Stimulated activated CD8-positive, alpha-beta memory T cell treated with anti-CD3 and anti-CD28 coated beads, Interleukin-7, amount 100 ng/mL, for 1 hour (primary cell): ENCODE measurements at places on chromosomes 6 and 20.

DNA sequence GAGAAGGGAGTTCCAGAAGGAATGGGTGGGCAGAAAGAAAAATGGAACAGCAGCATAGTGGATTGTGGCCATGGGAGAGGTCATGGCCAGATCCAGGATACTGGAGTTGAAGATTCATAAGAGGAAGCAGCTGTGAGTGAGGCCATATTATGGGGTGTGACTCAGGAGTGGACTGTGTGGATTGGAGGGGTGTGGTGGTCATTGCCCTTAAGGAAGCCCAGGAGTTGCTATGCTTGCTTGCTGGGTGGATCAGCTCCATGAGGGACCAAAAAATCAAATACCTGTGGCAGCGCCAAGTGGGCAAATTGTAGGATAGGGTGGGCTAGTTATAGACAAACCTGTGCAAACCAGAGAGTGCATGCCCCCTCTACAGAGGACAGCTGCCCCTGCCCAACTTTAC, 18.3 kb downstream of the LRRC1 start:
- DNase-seq: no peak

- DNase-seq: no peak
Observed at GRCh38 chr20:58033026-58033536, 195.4 kb downstream of the ANKRD60 start.

- no peak for DNase-seq
Observed at GRCh38 chr6:106939848-106940247, 34.7 kb downstream of the CD24 start.

GRCh38 chr20:62953839-62954703, 1.6 kb downstream of the SLC17A9 start:
- DNase-seq: peak; percentile 41

DNA sequence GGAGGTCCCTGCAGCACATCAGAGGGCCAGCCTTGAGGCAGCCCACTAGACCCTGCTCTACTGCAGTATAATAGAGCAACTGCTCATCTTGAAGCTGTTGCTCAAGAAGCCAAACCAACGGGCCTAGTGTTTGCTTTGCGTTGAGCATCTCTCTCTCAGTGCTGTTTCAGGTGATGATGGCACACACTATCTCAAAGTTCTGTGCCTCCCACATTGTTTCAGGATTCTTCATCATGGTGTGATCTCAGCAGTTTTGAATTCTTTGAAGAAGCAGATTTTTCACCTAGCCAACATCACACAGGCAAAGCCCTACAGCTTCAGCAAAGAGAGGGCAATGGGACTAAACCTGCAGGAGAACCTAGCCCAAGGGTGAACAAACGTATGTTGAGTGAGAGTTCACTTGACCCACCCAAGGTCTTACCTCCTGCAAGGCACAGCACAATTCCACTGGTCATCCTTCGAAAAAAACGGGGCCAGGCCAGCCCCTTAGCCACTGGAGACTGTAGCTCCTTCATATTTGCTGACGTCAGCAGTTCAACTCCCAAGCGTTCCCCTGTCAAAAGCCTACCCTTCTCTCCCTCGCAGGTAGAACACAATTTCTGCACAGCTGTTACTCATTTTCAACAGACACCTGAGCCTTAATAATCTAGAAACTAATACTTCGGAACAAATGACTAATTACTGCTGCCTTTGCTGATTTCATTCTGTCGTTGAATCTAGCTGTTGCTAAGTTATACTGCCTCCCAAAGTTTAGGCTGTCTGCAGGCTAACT, 15.8 kb downstream of the MYB start:
- DNase-seq: no peak

DNA sequence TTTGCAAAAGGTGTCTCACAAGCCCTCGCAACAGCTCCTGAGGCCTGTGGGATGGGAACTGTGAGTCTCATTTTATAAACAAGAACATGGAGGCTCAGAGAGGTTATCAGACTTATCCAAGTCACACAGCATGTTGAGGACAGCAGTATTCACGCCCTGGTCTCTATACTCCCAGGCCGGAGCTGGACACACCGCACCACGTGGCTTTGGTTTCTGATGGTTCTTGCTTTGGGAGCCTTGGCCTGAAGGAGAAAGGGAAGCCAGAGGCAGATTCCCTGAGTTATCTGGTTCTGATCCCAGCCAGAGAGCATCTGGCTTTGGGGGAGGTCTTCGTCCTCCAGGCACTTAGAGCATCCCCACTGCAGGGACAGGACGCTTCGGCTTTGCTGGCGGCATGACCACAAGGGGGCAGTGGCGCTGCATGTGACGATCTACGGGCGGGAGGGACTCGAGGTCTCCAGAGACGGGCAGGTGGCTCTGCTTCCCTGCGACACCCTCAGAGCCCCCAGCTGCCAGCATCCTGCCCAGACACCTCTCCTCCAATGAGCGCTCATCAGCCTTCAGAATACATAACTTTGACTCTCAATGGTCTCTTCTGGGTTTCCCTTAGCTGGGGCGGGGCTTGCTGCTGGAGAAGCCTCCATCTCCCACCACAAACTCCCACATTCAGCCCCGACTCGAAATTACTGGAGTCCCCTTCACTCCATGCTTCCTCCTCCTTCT, 51.4 kb upstream of the SAYSD1 start:
- DNase-seq: peak; percentile 71

GRCh38 chr6:57432919-57433684, 115.7 kb downstream of the PRIM2 start:
- no peak for DNase-seq

GRCh38 chr20:6705926-6706548, 61.4 kb upstream of the BMP2 start:
- DNase-seq: no peak

DNA sequence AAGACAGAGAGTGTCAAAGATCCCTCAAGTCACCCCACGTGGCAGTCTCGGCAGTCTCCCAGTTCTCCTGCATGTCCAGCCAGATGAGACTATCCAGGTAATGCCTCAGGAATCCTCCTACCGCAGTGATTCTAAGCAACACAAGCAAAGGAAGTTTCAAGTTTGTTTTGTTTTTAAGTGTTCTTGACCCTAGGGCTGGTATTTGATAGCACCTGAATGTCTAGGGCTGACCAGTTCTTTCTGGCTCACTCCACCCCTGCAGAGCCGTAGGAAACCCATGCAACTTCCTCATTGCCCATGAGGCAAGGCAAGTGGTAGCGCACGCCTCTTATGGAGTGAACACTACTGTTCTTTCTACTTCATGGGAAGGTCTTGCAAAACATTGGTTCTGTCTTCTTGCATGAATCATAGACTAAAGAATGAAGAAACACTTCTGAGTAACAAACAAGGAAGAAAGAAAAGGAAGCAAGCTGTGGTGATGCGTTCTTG, 24.8 kb upstream of the FOXQ1 start:
- DNase-seq: no peak

GRCh38 chr6:132725947-132726607, 12.2 kb upstream of the VNN1 start:
- no peak for DNase-seq

DNA sequence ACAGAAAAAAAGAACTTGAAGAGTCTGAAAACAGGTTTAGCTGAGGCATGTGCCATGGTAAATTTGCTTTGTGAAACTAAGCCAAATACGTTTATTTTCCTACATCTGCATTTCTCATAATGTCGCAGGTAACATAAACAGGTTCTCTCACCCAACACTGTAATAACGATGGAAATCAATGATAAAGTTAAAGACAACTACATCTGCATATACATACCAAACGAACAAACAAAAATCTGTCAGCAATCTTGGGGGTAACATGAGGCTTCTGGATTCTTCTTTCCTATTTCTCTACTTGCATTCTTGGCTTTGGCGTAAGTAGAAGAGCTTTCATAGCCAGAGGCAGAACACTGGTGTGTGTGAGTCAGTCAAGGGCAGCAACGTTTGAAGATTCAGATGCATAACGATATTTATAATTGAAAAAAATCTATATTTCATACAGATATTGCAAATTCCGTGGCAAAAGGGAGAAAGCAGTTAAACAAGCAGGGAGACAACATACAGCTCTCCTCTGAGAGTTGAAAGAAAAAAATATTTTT, 195.1 kb downstream of the EDN1 start:
- no peak for DNase-seq

DNA sequence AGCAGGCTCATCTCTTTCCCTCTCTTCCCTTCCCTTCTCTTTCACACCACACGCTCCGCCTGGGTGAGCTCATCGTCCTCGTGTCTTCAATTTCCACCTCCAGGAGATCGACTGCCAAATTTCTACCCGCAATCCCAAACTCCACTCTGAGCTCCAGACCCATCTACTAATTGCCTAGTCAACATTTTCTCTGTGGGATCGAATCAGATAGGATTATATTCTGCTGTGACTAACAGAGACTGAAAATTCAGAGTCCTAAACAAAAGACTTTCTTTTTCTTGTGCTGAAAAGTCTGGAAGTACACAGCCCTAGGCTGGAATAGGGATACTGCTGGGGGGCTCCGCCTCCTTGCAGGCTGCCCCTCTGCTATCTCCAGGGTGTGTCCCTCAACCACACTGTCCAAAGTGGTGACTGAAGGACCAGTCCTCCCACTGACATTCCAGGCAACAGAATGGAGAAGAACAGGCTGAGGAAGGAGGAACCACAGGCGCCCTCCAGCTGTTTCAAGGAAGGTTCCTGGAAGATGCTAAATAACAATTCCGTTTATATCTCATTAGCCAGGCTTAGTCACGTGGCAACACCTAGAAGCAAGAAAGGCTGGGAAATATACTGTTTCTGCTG, 5.0 kb upstream of the HSPA12B start:
- no peak for DNase-seq

- no peak for DNase-seq
Observed at GRCh38 chr20:62770916-62771315, 25.4 kb upstream of the MRGBP start.
